ENCODE measurements at places on chromosomes 2 and 18.

DNA sequence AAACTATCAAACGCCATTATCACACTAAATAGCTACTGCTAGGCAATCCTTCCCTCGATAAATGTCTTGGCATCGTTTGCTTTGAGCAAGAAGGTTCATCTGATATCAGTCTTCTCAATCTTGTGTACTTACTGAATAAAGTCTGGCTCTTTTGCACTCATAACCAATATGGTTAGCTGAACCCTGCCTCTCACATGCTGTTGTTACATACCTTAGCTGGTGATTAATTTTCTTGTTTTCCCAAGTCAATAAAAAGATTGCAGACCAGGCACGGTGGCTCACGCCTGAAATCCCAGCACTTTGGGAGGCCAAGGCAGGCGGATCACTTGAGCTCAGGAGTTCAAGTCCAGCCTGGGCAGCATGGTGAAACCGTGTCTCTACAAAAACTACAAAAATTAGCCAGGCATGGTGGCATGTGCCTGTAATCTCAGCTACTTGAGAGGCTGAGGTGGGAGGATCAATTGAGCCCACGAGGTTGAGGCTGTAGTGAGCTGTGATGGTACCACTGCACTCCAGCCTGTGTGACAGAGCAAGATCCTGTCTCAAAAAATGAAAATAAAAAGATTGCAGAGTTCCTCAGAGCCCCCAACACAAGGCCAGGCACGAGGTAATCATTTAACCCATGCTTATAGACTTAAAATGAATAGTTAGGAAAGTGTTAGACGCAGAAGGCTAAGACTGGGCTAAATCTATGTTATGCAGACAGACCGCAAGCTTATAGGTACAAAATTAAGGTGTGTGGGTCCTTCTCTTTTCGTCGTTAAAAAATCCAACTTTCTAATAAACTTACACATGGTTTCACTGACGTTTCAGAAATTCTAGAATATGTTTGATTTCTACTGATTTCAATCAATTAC lies 177.5 kb downstream of the ALPK2 start:
- DNase-seq: no peak

DNA sequence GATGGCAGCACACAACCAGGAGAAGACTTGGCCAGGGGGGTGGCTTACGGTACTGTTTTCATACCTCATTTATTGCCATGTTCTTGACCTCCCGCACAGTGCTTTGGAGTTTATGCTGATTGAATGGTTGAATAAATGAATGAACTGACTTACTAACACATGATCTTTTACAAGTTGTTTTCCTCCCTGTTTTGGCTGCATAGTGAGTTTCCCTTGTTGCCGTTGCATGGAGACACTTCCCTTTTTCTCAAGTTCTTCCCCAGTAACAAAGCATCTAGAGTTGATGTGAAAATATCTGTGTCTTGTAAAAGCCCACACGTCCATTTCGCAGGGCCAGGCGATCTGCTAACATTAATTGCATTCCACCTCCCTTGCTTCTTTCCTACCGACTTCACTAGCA lies 35.7 kb upstream of the RAB1A start:
- no peak for DNase-seq

DNA sequence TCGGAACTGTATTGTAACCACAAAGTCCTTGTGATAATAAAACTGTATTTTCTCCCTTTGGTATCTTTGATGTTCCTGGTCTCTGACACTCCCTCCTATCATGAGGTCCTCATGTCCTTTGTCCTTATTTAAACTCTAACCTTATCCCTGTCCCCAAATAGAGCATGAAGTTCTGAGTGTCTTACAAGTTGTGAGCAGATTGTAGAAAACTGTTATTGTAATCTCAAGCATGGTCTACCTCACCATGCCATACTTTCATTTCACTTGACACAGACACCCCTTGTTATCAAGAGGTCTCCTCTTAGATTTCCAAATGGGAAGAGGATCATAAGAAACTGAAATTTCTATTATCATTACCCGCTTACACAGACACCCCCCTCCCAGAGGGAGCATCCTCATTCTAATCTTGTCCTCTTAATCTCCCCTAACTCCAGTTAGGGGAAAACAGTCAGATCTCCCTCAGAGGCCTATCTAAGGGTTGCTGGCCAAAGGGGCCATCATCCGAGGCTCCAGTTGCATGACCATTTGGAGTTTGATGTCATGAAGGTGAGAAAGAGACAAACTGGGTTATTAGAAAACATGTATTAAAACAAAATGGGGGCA lies 29.0 kb downstream of the MYO3B start:
- no peak for DNase-seq

- DNase-seq: no peak
These were observed 59.3 kb upstream of the B3GNT7 start for GRCh38 chr2:231336236-231336635.

DNA sequence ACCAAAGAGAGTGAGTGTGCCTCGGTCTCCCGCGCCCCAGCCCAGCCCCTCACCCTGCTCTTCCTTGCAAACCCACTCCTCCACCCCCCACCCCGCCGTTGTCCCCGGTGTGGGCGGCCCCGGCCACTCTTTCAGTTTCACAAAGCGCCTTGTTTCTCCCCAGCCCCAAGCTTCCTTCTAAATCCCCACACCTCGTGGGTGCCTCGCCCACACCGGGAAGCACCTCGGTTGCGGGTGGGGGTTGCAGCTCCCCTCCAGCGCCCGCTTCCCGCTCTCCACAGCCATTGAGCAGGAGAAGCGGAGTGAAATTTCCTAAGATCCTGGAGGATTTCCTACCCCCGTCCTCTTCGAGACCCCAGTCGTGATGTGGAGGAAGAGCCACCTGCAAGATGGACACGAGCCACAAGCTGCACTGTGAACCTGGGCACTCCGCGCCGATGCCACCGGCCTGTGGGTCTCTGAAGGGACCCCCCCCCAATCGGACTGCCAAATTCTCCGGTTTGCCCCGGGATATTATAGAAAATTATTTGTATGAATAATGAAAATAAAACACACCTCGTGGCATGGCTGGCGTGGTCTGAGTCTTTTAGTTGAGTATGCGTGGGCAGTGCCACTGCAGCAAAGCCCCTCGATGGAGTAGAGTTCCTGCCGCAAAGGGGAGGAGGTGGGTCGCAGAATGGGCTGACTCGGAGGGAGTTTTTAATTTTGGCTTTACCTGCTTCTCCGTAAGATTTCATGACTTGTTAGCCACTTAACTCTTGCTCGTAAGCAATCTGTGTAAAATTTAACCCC lies 848 bp downstream of the TMSB10 start:
- DNase-seq: peak; percentile 45

- no peak for DNase-seq
These were observed 2.5 kb downstream of the TNFAIP6 start for GRCh38 chr2:151359768-151360461.

DNA sequence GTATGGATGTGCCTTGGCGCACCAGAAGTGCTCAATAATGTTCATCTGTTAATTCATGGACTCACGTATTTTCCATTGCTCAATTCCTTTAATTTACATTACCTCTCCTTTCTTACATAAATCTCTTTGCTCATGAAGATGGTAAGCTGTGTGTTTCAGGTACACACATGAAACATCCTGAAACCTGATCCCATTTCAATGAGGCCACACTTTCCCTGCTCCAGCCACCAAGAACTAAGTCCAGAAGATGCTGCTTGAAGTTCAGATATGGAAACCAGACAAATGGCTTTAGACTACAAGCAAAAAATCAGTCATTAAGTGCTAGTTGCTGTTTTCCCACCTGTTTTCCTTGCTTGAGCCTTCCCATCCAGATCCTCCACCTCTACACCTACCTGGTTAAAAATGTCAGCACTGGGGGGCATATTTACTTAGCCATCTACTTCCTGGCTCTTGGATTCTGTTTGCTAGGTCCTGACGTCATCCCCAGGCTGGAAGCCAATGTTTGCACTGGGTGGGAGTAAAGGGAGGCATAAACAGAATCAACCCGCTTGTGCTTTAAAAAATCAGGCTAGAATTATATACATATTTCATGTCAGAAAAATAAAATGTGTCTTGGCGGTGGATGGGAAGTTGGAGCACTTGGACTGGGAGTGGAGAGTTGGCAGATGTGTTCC lies 309.7 kb downstream of the OSR1 start:
- DNase-seq: no peak

Measured in activated gamma-delta T cell treated with Interleukin-2 at 50 U/mL for 16 hours (primary cell).